ENCODE measurements at places on chromosomes 7 and 10.
A peak's percentile ranks its signal among the peaks of the same experiment; 100 is the strongest.

DNA sequence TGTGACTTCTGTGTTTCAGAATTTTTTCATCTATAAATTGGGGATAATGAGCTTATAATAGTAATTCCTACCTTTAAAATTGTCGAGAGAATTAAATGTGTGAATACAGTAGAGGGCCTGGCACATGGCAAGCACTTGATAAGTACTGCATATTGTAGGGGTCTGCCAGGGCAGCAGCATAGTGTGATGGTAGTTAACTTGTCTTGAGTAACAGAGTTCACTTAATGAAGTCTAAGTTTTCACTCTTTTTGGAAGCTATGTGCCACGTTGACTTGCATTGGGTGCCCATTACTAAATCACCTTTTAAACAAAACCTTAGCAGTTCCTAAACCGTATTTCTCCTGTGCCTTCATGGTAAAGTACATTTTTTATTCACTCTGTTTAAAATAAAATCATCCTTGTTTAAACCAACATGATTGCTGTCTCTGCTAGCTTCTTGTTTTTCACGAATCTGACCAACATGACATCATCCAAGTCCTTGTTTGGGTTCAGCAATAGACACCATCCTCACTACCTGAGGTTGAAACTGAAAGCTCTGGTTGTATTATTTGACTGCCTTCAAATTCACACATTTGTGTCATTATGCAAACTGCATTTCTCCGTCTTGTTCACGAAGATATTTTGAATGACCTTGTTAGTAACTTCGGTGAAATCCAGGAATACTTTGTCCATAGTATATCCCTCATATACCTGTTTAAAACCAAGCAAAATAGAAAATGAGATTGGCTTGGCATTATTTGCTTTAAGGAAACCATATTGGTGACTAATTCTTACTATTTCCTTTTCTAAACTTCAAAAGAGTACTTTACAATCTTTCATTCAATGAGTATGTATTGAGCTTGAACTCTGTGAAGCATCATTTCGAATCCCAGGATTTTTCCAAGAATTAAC lies 340.2 kb downstream of the SUGCT start:
- DNase-seq, result no peak

GRCh38 chr7:68488341-68489060 lies 1109.8 kb upstream of the AUTS2 start:
- DNase-seq, result no peak

DNA sequence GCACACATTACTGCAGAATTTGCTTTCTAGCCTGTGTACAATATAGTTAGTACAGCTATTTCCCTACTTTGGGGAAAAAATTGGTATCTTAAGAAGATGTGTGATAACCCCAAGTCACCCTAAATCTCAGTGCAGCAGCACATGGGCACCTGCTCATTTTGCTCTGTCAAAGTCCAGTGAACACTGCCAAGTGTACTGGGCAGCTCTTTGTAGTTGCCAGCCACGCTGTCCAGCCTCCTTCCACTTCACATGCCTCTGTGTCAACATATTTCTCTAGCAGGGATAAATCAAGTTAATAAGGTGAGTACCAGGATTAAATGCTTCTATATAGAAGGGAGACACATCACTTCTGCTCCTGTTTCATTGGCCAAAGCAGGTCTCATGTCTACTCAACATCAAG lies 87.1 kb upstream of the CDC14C start:
- DNase-seq, result no peak

DNA sequence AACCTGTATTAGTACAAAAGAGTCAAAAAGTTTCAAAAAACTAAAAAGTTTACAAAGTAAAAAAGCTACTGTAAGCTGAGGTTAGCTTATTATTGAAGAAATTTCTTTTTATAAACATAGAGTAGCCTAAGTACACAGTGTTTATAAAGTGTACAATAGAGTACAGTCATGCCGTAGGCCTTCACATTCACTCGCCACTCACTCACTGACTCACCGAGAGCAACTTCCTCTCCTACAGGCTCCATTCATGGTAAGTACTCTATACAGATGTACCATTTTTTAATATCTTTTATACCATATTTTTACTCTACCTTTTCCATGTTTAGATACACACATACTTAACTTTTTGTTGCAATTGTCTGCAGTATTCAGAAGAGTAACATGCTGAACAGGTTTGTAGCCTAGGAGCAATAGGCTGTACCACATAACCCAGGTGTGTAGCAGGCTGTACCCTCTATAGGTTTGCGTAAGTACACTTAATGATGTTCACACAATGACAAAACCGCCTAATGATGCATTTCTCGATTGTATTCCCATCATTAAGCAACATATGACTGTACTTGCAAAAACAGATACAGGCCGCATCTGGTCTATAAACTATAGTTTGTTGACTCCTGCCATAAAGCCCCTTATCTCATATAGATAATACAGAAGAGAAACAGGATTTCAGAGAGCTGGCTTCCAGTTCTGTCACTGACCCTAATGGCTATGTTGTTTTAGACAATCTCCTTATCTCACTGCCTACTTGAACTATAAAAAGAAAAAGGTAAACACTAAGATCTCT lies 438.8 kb downstream of the HTR7 start:
- no peak for DNase-seq

DNA sequence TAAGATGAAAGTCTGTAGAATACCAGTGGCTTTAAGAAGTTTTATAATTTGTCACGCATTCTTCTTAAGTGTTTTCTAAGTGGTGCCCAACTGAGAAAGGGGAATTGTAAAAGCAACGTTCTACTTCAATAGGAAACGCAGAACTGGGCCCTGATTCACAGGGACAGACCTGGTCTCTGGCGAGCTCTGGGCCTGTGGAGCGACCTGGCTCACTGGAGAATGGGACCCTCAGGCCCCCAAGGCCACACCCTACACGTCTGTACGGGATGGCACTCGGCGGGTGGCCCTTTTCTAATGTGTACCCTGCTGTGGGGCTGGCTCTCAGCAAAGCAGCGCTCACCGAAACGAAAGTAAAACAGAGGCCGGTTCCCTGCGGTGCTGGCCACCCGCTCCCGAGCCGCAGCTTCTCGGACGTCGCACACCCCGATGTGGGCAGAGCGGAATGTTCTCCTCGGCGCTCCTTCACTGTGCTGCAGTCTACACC lies 205.0 kb downstream of the DIP2C start:
- DNase-seq, result no peak

GRCh38 chr7:154450451-154450850 lies 398.3 kb downstream of the DPP6 start:
- DNase-seq, result no peak

GRCh38 chr10:52779541-52780390 lies 7.2 kb upstream of the MBL2 start:
- peak; percentile 23 for DNase-seq

DNA sequence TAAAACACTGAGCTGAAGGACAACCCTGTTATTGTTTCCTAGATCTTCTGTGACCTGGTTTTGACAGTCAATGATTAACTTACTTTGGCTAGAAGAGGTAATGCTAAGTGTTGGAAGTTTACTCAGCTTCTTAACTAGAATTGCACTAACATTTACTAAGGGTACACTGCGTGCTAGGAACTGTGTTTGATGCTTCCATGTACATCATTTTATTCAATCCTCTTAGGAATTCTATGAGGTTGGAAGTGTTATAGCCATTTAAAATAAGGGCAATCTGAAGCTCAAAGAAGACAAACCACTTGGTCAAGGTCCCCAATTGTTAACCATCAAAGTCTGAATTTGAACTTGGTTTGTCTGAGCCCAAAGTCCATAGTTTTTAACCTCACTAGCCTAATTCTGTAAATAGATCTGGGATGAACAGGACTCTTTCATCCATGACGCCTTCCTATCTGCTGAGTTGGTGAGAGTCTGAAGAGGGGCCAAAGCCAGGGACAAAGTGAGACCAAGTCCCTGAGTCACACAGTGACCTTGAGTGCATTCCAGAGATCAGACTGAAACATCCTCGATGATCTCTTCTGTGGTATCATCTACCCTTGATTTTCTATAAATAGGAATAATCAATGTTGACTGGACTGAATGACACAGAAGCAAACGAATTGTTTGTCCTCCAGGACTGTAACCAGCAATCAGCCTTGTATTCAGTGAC lies 29.2 kb upstream of the ZNRF2 start:
- DNase-seq, result no peak

DNA sequence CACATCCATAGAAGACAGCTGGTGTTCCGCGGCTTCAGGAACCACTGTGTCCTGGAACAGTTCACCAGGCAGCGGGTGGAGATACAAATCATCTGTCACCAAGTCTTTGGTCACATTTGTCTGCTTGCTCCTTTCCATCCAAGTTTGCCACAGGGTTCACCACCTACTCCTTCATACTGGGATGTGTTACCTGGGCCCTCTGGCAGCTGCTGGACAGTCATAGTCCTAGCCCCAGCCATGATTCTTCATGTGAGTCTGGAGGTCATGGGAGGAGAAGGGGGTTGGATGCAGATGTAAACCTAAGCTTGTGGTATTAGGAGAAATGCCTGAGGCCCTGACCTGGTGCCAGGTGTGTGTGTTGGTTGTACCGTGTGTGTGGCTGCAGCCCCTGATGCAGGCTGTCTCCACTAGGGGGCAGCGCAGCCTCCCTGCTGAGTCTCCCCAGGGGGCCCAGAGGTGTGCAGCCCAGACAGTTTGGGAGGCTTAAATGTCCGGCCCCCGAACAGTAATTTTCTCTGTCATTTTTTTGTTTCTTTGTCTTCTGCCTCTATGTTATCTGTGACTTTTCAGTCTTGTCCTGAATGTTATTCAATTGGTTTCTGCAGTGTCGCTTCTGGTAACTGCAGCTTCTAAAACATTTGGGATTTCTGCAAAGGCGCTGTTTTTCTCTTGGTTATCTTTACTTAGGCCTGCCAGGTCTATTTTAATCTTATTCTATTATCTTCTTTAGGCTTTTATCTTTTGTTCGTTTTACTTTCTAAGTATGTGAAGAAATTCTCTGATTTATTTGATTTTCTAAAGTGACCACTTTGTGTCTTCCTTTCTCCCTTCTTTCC lies 14.8 kb downstream of the NPS start:
- peak; percentile 8 for DNase-seq

GRCh38 chr7:4849390-4849789 lies 12.4 kb downstream of the PAPOLB start:
- DNase-seq, result no peak

GRCh38 chr10:122326385-122326784 lies 48.1 kb upstream of the PLEKHA1 start:
- DNase-seq, result no peak

DNA sequence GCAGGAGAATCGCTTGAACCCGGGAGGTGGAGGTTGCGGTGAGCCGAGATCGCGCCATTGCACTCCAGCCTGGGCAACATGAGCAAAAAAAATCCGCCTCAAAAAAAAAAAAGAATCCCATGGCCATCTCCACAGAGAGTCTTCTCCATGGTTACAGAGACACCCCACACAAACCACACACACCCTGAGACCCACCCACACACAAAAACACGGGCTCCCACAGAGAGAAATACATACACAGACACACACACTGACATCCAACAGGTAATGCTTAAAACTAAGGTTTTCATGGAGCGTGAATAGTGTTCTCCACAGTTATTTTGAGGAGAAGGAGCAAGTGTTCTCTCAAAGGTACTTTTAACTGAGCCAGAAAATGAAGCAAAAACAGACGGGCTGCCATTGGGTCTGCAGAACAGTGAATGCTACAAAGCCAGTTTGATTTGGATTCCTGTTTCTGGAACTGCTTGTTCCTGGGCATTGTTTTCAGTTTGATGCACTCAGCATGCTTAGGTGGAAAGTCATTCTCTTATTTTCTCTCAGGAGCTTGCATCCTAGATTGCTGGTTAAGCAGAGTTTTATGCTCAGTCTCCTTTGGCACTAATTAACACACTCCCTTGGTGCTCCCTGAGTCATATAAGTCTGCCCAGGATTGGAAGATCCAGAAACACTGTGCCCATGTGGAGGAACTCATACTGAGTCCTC lies 15.4 kb downstream of the AHCYL2 start:
- no peak for DNase-seq

- DNase-seq, result no peak
These were observed 59.9 kb upstream of the AGBL3 start for GRCh38 chr7:134926396-134926795.

- DNase-seq, result no peak
These were observed 302.2 kb downstream of the CSTF2T start for GRCh38 chr10:51397244-51397643.

DNA sequence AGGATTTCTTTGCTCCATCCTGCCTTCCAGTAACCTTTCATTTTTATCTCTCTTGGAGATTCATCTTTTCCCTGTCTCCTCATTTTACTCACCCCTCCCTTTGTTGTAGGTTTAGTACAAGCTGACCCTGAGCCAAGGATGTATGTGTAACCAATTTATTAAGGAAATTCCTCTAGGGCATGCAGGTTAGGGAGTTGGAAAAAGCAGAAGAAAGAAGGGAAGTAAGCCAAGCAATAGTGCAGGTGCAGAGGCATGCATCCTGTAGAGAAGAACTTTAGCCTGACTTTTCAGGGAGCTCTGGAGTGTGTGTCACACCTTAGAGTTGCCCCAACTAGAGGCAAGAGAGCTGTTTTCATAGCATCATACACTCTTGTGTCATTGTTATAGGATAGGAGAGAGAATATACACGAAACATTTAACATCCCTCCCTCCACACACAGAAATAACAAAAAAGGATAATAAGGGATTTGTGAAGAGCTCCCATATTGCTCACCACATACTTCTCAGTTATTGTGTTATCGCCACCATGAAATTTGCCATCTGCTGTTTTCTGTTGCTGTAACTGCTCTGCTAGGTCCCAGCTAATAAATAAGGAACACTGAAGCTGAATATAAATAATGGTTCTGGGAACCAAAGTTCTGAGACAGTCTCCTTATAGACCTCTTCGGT lies 21.8 kb upstream of the SEMA3C start:
- no peak for DNase-seq

DNA sequence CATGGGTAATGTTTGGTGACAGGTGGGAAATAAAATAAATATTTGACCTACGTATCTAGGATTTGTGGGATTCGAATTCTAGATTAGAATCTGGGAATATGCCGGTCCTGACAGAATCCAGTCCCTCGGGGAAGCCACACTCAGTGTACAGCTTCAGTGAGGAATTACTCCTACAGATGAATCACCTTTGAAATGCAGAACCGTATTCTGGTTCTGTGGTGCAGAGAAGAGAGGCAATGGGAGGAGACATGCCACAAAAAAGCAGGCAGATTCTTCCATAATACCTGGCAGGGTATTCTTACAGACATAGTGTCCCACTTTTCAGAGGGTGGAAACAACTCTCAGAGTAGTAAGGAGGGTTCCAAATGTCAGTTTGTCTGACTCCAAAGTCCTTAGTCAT lies 286.9 kb downstream of the SORCS1 start:
- DNase-seq, result no peak

DNA sequence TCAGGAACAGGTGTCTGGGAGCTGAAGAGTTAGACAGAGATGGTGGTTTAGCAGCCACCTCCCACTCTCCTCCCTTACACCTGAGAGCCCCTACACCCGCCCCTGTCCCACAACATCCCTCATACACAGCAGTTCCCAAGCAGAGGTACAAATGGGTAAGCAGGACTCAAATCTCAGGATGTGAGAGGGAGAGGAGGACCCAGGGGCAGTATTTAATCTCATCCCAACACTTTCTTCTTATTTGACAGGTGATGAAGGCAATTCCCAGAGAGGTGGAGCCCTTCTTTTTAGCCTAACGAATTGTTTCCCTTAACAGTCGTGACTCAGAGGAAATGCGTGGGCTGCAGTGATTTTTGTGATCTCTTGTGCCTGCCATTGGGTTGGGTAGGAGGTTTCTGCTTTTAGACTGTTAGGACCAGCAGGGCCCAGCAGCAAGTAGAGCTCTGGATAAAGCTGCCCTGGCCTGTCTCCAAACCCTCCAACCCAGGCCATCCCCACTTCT lies 191.3 kb downstream of the HECW1 start:
- DNase-seq, result no peak
